Lung (tissue), 17 donors: ENCODE measurements at places on chromosomes 1 and 21. TPM values are rescaled to one million over a fixed set of nuclear protein-coding genes. Genes with fewer than 3 reads are reported as not detected.

The ZRANB2 gene
- 66.6 TPM for total RNA-seq

The ATXN7L2 gene
- 2.6 TPM for total RNA-seq

The ZNF691 gene
- total RNA-seq = 14.5 TPM

The KRTAP21-2 gene
- not detected for total RNA-seq

The NPPA gene
- total RNA-seq = not detected

The AQP10 gene
- total RNA-seq = 0.31 TPM

The RBM11 gene
- total RNA-seq = 2.8 TPM

The CELA3B gene
- not detected for total RNA-seq

The OR2T5 gene
- not detected for total RNA-seq

The SOX13 gene
- total RNA-seq = 52.6 TPM
